Inflammatory macrophage treated with lipopolysaccharide for 1 hour (primary cell): ENCODE measurements at places on chromosomes 11 and 22.

DNA sequence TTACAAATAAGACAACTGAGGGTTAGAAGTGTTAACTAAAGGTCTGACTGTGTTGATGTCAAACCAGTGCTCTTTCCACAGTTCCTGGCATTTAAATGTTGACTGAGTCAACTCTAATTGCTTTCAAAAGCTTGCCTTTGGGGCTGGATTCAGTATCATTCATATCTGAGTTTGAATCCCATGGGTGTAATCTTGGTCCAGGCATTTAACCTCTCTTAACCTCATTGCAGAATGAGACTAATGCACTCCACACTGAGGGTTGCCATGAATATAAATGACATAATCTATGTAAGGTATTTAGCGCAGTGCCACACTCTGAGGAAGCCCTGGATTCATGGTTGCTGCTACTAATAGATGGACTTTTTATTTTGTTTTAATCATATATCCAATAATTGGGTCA is 274.3 kb downstream of the DDX10 start:
- DNase-seq, result no peak

DNA sequence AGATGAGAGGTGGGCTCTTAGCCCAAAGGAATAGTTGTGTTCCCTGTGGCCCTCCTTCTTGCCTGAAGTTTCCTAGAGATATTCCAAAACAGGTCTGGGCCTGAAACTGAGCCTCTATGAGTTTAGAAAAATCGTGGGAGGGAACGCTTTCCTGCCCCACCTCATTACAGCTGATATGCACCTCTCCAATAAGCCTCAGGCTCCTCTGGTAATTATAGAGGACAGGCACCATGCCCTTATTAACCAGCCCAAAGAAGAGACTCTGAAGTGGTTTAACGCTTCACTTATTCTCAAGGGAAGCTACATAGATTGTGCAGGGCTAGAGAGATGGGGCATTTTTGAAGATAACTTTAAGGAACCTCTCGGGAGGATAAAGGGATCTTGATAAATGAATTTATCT is 3.4 kb upstream of the MPZL2 start:
- no peak for DNase-seq

- no peak for DNase-seq
Measured at GRCh38 chr11:32365192-32365591, 70.1 kb downstream of the WT1 start.

DNA sequence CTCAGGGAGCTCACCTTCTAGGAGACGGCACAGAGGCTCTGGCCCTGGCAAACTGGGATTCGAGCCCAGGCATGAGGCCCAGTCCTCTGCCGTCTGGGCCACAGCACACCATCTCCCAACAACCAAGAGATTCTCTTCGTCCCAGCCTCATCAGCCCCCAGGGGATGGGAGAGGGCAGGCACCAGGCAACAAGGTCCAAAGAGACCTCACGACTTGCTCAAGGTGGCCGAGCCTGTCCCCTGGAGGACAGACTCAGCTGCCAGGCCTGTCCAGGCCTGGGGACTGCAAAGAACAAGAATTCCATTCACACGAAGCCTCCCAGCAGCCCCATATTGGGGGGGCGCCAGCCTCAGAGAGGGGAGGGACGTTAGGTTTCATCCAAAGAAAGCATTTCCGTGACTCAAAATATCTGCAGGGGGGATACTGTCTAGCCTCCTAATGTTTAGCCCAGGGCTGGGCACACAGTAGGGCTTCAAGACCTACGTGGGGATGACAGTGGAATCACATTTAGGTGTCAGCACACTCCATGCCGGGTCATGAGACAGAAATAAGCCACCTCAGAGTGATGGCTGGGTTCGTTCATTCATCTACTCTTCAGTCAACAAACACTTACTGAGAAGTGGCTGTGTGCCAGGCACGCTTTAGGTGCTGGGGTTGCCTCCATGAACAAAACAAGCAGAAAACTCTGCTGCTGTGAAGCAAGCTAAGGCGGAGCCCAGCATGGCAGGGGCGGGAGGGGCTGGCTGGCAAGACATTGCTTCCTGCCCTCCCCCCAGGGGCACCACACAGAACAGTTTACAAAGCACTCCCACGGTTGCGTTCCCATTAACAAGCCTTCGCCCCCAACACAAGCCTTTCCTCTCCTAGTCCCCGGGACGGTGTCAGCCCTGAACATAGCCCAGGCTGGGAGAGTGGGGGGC is 1.2 kb downstream of the CARNS1 start:
- no peak for DNase-seq

GRCh38 chr11:115710426-115710825 is 206.2 kb upstream of the CADM1 start:
- no peak for DNase-seq

- no peak for DNase-seq
Measured at GRCh38 chr11:96905143-96905542, 515.3 kb downstream of the JRKL start.

GRCh38 chr11:74018331-74019005 is 9.6 kb upstream of the UCP3 start:
- DNase-seq, result peak; percentile 84

DNA sequence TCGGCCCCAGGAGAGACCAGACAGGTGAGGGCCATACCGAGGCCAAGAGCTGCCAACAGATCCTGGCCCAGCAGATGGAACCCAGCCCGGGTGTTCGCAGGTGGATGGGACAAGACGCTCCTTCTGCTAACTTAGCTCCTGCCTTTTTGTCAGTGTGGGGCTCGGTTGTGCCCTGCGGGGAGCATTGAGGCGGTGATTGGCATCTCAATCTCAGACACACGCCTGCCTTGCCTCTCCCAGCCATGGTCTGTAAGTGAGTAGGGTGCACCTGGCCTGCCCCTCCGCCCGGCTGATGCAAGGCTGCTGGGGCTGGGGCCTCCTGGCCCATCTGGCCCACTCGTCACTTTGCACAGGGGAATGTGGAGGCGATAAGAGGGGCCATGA is 350.1 kb downstream of the TBC1D22A start:
- no peak for DNase-seq

GRCh38 chr11:67345920-67346819 is 7.2 kb downstream of the POLD4 start:
- DNase-seq, result peak; percentile 58

DNA sequence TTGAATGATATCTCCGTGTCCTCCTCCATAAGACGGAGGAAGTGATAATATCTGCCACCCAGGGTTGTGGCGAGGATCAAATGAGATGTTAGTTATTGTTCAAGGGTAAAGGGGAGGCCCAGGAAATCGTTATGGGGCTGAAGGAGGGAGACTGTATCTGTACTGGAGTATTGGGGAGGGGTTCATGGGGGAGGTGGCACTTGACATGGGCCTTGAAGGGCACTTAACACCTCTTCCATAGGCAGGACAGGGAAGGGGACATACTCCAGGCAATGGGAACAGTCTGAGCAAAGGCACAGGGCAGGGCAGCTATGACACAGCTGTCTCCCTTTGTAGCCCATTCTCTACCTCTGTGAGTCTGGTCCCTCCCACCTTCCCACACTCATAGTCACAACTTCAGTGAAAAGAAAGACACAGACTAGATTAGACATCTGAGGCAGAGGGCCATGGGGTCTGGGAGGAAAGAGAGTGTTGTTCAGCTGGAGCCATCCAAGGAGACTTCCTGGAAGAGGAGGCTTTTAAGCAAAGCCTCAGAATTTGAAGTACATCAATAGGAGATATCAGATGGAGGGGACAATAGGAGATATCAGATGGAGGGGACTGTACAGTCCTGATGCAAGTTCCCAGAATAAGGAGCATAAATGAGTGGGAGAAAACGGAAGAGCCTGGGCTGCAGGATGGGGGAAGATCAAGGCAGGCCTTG is 15.8 kb upstream of the DGKZ start:
- no peak for DNase-seq

- no peak for DNase-seq
Measured at GRCh38 chr22:42335839-42336378, 65.5 kb upstream of the TCF20 start.

DNA sequence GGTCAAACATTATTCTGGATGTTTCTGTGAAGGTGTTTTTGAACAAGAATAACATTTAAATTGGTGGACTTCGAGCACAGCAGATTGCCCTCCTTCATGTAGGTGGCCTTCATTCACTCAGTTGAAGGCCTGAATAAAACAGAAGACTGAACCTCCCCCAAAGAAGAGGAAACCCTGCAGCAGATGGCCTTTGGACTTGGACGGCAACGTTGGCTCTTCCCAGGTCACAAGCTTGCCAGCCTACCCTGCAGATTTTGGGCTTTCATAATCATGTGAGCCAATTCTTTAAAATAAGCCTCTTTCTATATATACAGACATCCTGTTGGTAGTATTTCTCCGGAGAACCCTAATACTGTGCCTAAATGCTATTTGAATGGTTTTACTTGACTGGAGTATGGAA is 432.2 kb upstream of the NARS2 start:
- DNase-seq, result no peak

DNA sequence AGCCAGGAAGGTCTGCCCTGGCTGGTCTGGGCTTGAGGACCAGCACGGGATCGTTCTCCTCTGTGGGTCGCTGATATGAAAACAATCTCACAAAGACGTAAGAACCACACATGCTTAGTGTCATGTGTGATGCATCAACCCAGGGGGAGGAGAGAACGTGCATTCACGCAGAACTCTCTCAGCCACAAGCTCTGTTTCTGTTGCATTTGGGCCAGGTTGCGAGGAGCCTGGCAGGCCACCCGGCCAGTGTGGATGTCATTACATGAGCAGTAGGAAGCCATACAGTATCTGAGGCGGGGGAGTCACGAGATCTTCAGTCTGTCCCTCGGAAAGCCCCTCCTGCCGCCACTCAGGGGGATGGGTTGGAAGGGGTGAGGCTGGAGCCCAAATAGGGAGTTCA is 53.1 kb upstream of the KCNQ1OT1 start:
- no peak for DNase-seq

DNA sequence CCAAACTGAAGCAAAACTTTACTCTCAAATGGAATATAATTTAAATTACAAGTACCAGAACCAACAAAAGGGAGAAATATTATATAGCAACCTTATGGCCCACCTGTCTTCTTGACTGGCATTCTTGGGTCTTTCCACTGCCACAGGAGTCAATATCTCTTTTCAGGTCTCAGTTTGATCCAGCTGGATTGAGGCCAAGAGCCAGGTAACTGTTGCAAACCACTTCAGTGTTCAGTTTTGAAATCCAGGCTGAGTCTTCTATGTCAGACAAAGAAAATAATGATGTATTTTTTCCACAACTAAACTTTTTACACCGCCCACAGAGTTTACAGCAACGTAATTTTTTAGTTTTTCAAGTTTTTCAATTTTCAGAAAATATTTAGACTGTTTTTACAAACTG is 648 bp downstream of the DLG2 start:
- DNase-seq, result no peak

DNA sequence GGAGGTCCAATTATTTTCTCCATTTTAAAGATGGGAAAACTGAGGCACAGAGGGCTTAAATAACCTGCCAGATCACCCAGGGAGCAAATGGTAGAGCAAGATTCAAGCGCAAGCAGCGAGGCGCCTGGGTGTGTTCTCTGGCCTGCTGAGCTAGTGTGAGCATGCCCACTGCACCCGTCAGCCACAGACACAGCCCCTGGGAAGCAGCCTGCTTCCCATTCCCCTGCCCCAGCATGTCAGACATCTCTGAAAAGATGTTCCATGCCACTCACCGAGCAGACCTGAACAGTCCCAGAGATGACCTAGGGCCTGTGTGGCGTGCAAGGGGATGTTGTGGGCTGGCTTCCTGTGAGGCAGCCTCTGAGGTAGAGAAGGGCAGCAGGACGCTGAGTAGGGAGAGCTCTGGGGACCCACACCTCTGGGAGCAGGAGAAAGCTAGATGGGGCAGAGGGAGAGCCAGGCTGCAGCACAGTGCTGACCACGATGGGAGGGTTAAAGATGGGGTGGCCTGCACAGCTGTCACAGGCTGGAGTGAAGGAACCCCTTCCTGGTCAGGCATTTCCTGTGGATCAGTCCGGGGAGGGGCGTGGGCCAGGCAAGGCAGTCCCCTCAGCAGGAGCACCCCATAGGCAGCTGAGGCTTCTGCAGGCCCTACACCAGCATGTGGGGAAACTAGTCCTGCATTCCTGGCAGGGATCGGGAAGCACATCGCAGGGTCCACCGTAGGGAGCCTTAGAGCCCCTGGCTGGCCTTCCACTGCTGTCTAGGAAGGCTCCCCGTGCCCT is 101.4 kb downstream of the GALNT18 start:
- no peak for DNase-seq

DNA sequence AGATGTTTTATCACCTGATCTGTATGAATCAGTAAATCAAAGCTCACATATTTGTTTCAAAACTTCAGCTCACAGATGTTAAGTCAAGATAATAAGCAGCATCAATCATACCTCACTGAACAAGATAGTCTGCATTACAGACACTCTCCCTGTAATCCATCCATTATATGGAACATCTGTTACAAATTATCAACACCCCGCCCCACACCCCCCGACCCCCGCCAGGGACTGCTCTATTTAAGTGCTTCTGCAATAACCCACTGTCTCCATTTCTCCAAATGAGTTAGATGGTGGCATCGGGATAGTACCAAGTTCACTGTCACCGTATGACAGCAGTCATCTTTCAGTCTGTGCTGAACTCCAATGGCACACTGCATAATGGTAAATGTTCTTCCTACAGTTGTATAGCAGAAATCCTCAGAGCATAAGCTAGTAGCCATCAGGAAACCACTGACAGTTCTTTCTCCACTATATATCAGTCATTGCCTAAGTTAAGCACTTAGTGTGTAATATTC is 447.0 kb upstream of the ARHGAP42 start:
- no peak for DNase-seq

GRCh38 chr11:64004590-64004984 is 18.3 kb downstream of the OTUB1 start:
- DNase-seq, result no peak

DNA sequence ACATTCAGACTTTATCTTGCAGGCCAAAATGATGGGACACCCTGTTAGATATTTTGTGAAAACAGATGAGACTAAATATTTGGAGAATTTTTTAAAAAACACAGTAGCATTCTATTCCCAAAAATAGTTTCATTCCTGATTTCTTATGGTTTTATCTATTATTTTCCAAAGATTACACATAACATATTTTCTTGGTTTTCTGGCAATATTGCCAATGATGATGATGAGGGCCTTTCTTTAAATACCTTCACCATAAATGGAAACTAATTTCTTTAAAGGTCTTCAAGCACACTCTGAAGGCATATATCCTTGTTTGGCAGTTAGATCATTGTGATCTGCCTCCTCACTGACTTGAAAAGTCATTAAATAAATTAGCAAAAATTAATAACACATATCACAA is 522.3 kb upstream of the LUZP2 start:
- DNase-seq, result no peak

DNA sequence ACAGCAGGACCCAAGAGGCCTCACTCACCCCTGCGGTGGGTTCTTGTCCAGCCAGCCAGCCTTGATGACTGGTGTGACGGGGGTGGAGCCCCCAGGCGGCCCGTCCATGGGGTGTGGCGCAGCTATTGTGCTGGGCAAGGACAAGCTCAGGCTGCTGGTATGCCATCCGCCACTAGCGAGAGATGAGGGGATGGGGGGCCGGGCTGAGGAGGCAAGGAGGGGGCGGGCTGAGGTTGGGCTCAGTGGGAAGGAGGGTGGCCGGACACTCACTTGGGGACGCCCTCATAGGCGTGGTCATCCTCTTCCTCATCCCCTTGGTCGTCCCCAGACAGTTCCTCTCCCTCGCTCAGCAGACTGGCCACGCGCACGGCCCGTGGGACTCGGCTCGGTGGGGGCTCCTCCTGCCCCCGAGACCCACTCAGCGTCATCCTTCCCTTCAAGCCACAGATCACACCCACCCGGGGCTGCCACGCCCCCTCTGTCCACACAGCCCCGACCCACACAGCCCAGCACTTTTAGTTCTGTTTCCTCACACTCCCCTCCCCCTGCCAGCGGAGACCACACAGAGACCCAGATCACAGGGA is 38.0 kb upstream of the PDE2A start:
- peak; percentile 83 for DNase-seq
